ENCODE measurements at places on chromosomes 12 and 14.

- no peak for DNase-seq
Measured at GRCh38 chr14:65223636-65224035, 121.3 kb upstream of the MAX start.

DNA sequence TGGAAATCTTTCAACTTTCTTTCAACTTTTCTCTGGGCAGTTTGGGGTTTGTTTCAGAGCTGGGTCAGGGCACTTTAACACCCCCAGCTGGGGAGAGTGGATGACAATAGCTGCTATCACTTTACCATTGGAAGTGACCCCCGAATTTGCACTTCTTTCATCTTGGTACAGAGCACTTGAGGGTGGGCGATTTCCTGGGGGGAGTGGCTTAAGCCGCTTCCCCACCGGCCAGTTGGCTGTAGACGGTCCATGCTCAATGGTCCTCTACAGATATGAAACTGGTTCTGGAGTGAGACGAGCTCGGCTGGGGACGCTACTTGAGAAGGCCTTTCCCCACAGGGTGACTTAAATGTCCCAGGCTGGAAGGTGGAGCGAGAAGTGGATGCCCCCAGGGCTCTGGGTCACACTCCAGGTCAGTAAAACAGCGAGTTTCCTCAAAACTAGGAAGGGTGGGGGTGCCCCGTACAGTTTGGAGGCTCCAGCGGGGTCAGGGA, at the start of gene VRTN:
Gene VRTN, plus strand, starts transcription at position 231 of the 494 bp plus-strand sequence. CDS start 8,313 bp downstream, outside the sequence.
- DNase-seq: no peak

DNA sequence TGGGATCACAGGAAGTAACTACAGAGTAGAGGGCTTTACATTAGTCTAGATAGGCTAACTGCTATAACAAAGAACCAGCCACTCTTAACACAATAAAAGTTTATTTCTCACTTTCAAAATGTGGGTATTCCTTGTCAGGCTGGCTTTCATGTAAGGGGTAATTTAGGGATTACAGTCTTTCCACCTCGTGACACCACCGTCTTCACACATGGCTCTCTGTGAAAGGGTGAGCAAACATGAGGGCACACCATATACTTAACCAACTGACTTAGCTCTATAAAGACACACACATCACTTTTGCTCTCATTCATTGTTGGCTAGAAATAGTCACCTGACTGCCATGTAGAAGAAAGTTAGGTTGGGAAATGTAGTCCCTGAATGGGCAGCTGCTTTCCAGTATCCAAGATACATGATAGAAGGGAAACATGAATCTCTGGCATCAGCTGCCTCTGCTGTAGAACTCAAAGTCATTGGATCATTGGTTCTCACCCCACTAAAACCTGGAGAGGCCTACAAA, 66.1 kb upstream of the CRY1 start:
- DNase-seq: no peak

- no peak for DNase-seq
Measured at GRCh38 chr12:15629761-15630160, 159.4 kb downstream of the EPS8 start.

GRCh38 chr14:32013083-32013482, 64.0 kb upstream of the ARHGAP5 start:
- DNase-seq: no peak

DNA sequence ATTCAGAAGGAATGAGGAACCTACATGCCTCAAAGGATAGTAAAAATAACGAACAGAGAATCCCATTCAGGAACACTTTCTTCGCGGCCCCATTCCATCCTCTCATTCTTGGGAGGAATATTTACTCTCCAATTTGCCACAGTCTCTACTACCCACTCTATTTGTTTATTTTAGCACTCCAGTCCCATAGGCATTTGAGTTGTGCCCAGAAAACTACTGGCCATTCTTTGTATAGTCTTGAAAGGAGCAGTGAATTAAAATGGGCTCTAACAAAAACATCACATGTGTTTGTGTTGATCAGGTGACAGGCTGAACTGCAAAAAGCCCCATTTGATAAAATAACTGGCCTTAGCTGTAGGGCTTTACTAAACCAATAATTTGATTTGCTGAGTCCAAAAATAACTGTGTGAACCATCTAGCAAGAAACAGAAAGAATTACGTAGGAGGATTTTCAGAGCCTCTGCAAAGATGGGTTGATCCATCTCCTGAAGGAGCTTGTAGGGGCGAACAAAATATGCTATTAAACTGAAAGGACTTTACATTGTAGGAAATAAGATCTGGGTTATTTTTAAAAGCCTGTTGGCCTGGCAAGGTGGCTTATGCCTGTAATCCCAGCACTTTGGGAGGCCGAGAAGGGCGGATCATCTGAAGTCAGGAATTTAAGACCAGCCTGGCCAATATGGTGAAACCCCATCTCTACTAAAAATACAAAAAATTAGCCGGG, 142.3 kb upstream of the CPNE8 start:
- no peak for DNase-seq

DNA sequence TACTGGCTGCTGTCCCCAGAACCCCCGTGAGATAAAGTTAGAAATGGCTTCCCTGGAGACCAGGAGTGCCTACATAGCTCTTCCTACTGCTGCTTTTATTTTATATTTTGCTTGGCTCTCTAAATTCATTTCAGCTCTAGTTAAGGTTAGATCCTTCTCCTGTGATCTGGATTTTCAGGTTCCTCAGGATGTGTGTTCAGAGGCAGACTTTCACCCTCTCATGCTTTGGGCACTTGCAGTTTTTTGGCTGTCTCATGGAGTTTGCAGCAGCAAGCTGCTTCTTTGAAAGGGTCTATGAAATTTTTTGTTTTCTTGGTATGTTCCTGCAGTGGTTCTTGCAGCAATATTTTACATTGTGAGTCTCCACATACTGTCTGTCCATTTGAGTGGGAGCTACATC, 93.3 kb downstream of the ATP23 start:
- no peak for DNase-seq

GRCh38 chr14:68312884-68313610, 479.8 kb downstream of the ZFP36L1 start:
- no peak for DNase-seq

DNA sequence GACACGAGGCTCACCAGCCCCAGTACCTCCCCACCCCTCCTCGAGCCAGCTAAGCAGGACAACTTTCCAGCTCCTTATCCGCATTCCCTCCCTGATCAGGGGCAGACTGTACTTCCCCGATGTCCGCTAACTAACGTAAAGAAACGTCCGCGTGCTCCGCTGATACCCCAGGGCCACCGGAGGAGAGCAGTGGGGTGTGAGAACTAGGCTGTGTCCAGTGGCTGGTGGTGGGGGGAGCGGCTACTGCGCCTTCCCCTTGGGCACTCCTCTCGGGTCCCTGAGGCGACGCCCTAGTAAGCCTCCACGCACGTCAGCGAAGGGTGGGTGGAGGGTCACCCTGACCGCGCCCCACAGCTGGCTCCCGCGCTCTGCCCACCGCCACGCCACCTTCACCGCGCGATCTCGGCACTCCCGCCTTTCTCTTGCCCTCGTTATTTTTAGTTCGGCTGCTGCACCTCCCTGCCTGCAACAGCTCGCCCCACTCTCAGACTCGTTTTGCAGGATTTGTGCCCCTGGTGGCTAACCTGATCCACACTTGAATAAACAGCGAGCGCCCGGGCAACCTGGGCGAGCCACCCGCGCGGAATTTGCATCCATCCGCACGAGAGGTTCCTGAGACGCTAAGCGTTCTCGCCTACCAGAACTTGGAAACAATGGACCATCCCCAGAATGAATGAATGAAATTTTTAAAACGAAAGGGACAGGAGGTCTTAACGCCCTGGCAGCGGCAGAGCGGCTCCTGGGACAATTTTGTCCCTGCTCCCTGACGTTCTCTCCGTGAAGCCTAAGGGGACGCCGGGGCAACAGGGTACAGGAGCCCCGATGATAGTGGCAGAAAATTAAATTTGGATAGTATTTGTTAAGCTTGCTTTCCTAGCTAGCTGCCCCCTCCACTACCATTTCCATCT, 6.9 kb upstream of the BMP4 start:
- no peak for DNase-seq

DNA sequence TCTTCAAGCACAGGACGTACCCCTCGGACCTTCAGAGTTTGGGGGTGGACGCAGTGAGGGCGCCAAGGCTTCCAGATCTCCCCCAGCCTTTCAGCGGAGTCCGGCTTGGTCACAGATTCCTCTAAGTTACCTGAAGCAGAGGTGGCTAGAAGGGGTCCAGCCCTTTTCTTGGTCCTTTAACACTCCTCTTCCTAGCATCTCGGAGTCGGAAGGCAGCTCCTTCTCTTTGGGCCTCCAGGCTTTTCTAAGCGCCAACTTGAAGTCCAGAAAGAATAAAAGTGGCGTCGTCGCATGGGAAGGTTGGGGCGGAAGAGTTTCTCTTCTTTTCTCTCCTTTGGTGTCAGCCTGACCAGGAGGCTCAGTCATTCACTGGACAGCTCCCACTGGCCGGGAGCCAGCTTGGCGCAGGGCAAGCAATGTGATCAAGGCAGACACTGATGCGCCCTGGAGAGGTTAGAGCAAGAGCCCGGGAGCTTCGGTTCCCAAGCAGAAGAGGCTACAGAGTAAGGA, 9.6 kb downstream of the OR6S1 start:
- peak; percentile 91 for DNase-seq

GRCh38 chr14:81766321-81766915, 232.8 kb upstream of the SEL1L start:
- no peak for DNase-seq

- DNase-seq: no peak
Measured at GRCh38 chr12:6575648-6576047, 7.6 kb upstream of the NOP2 start.

GRCh38 chr12:124218243-124218560, 76.7 kb upstream of the RFLNA start:
- DNase-seq: no peak

GRCh38 chr12:113422030-113422885, at the start of gene SDSL:
TSS of gene SDSL (plus strand) at chr12:113422380. CDS start at chr12:113427983, 5,603 bp downstream.
- peak; percentile 81 for DNase-seq

DNA sequence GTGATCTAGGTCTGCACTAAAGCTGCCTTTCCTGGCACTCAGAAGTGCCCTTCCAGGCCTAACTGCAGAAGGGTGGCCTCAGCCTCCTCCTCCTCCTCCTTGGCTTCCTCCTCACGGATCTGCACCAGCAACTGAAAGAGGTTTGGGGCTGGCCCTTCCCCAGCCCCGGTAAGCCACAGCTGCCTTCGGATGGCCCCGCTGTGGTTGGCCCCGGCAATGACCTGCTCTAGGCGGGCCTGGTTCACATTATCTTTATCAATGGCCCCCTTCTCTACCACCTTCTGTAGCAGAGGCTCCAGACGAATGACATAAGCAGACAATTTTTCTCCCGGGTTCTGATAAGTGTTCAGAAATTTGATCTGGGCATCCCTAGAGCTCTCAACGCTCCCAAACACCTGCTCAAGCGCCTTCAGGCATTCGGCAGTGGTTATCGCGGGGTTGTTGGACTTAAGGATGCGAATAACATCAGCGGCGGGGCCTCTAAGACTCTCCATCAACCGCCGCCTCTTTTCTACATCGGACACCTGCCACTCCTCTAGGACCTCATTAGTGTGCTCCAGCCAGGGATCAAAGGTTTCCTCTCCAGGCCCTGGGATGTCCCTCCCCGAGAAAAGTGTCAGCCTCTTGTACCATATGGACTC, 1.5 kb downstream of the PNMA1 start:
- DNase-seq: peak; percentile 48

DNA sequence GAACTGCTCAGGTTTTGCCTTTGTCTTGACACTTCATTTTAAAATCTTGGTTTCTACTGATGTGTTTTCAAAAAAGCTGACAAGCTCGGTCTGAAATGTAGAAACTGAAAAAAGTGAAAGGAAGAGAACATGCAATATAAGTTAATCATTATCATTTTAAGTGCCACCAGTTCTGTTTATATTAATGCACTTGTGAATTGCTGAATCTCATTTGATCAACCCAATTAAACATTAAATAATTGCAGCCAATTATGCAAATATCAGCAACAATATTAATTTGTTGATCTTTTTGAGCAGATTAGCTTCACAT, 133.8 kb downstream of the BCAT1 start:
- no peak for DNase-seq

- DNase-seq: no peak
Measured at GRCh38 chr12:26212396-26212795, 17.0 kb downstream of the SSPN start.

- no peak for DNase-seq
Measured at GRCh38 chr12:109989380-109989779, 6.8 kb downstream of the GIT2 start.

- no peak for DNase-seq
Measured at GRCh38 chr14:68591786-68592185, 201.1 kb downstream of the ZFP36L1 start.

DNA sequence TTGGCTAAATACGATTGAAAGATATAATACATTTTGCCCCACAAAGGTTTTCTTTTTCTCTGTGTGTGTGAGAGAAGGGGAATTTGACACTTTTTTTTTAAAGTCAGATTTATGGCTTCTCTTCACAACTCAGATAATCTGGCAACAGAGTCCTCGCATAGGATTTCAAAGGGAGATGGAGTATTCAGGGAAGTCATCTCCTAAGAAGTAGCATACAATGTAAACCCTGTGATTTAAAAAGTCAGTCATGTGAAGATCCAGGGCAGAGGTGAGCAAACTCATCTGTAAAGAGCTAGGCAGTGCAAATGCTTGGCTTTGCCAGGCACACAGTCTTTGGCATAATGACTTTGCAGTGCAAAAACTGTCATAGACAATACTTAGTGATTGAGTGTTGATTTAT, 1526.3 kb downstream of the AACS start:
- DNase-seq: no peak

- no peak for DNase-seq
Measured at GRCh38 chr14:102777711-102778337, 575 bp downstream of the TRAF3 start.

- no peak for DNase-seq
Measured at GRCh38 chr14:49945448-49946319, 52.8 kb downstream of the ARF6 start.

DNA sequence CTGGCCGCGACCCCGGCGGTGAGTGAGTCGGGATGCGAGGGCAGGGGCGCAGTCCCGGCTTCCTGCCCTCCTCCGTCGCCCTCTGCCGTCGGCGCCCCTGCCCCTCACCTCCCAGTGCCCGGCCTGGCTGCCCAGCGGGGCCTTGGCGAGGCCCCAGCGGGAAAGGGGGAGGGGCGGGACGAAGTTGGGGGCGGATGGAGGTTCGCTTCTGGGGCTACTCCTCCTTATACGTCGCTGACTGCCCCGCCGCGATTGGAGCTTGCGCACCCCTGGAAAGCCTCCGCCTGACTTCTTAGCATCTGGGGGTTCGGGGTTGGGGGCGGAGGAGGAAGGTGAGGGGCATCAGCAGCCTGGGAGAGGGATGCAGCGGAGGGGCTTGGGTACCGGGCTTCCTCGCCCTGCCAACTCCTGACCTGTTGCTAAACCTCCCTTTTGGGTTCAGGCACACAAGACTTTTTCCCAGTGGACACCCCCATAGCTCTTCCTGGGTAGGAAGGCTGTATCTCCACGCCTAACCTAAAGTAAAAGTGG, 406 bp downstream of the TMEM263 start:
- peak; percentile 71 for DNase-seq

GRCh38 chr12:46357438-46358324, 14.9 kb downstream of the SLC38A2 start:
- DNase-seq: no peak

- DNase-seq: no peak
Measured at GRCh38 chr14:51024377-51024776, 70.5 kb downstream of the TRIM9 start.

All from testis (tissue), 5 donors.